ENCODE measurements at places on chromosomes 11 and 22.
A peak's percentile ranks its signal among the peaks of the same experiment; 100 is the strongest.

GRCh38 chr22:47194476-47195155 is 432.2 kb downstream of the TBC1D22A start:
- DNase-seq = no peak

DNA sequence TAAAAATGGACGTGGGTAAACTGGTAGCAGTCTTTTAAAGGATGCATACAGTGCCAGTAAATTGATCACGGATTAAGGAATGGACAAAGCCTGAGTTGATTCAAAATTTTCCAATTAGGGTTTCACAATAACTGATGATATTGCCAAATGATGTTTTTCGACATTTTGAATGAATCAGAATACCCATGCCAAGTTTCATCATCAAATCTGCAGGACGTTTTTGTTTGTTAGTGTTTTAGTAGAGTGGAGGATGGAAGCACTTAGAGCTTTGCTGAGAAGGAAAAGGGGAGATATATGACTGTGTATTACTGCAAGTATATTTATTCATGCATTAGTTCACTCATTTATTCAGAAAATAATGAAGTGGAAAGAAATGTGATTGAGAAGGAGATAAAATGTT is 78.3 kb downstream of the SLC17A6 start:
- no peak for DNase-seq

- DNase-seq = no peak
These were observed 139.0 kb downstream of the TRPC6 start for GRCh38 chr11:101444851-101445250.

- no peak for DNase-seq
These were observed 1032.0 kb downstream of the BRD1 start for GRCh38 chr22:48795664-48796063.

GRCh38 chr11:12235947-12236743 is 125.8 kb downstream of the MICAL2 start:
- no peak for DNase-seq

DNA sequence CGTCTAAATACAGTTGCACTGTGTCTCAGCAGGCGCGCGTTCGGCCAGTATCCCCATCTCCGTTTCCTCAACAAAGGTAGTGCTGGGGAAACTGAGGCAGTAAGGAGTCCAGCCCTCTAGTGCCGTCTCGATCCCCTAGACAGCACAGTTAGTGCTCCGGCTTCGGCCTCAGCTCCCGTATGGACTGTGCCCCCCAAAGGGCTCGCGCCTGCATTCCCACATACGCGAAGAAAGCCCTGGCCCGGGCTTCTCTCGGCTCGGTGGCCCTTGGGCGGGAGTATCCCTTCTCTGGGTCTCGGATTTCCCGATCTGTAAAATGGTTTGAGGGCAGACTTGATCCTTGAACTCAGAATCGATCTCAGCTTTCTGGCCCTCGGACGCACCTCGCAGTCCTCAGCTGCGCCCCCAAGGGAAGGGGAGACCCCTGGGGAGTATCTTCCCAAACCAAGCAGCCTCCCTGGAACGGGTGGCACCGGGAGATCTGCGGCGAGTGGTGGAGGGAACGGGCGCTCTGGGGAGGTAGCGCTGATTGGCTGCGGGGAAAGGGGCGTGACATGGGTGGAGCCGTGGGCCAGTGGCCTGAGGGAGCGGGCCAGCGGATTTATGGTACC is 759 bp upstream of the PEX16 start:
- DNase-seq = peak; percentile 52

DNA sequence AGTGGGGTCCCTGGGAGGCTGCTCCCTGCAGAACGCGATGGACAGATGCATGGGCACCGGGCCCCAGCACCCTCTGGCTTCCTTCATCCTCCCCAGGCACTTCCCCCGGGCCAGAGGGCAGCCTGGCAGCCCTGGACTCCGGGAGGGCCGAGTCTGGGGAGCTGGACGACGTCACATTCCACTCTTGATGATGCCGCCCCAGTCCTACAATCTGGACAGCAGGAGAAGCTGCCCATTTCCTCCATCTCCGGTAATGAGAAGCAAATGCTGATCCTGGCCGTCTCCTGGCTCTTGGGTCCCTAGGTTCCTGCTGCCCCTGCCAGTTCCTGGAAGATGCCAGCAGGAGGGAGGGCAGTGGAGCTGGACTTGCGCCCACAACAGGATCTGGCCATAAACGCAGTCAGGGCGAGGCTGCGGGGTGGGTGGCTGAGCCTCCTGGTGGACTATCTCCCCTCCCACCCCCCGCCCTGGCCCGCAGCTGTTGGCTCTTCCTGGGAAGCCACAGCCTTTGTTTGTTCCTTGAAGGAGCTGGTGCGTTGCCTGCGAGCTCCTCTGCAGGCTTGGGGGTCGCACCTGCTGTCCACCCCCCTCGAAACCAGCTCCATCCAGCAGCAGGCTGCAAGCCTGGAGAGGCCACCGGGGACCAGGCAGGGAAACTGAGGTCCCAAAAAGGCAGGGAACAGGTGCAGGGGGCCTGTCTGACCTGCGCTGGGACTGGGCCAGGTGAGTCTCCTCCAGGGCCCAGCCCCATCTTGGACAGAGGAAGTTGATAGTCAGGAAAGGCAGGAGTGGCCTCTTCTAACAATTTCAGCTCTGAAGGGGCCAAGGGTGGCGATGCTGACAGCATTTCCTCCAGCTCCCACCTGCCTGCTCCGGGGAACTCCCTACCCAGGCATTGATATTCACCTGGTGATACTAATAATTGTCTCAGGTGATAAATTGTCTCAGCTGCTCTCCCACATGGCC is 17.9 kb upstream of the MUC6 start:
- no peak for DNase-seq

DNA sequence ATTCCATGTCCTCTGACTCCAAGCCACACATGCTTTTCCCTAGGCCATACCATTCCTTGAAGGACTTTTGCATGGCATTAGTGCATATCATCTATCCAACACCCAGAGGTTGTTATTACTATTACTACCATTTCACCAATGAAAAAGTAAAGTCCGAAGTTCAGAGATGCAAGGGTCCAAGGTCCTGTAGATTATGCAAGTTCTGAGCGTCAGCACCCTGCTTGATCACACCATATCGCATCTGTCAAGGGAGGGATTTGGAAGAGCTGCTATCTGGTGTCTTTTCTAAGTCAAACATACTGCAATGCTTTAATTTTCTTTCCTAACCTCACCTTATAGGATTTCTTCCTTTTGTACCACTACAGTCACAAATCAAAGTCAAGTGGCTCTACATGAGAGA is 214.7 kb upstream of the CADM1 start:
- DNase-seq = no peak

DNA sequence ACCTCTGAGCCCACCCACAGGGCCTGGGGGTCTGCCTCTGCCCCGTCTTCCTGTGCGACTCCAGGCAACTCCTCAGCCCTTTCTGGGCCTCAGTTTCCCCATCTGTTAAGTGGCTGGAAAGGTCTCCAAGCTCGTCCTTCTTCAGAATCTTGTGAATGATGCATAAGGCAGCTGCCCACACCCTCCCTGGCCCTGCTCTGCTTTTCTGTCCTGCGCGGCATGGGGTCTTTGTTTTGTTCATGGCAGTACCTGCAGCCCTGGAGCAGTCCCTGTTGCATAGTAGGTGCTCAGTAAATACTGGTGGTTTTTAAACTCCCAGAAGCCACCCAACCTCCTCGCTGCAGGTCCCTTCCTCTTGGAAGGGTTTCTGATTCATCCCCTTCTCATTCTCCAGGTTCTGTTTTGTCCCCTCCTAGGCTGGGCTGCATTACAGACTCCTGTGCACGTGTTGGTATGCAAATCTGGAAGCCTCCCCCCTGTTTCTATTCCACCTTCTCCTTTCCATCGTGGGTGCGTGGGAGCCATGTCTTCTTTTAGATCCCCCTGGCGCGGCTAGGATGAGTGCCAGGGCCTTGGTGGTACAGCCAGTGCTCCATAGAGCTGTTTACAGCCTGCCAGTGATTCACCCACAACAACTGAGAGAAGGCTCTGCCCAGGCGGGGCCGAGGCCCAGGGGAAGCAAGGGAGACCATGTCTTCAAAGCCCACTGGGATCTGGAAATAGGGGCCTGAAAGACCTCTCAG is 19.3 kb upstream of the SYT7 start:
- no peak for DNase-seq

GRCh38 chr11:72271980-72272379 is 28.0 kb upstream of the PHOX2A start:
- no peak for DNase-seq

GRCh38 chr11:10386861-10387205 is 68.2 kb upstream of the AMPD3 start:
- no peak for DNase-seq

GRCh38 chr11:538431-539051 is 1.2 kb downstream of the LRRC56 start:
- DNase-seq = no peak

DNA sequence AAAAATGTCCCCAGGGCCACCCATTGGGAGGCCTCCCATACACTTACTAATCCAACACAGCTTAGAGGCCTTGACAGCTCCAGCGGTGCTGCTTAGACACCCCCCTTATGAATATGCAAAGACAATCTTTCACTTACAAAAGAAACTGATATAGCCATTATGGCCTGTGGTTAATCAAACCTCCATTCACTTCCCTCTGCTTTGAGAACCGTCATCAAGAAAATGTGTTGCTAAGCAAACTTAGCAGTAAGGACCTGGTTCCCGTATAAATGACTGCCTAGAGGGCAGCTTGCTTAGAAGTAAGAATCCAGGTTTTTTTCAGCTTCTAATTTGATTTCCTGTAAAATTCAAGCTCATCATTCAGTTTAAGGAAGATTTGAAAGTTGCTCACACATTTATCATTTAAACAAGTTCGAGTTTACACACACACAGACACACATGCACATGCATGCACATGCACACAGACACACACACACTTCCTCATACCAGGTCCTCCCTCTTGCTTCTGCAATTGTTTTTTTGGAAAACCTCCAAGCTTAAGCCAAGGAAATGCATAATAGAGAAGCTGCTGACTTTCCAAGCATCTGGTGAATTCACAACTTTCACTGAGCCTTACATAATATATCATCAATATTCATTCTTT is 137.7 kb upstream of the BLID start:
- no peak for DNase-seq

DNA sequence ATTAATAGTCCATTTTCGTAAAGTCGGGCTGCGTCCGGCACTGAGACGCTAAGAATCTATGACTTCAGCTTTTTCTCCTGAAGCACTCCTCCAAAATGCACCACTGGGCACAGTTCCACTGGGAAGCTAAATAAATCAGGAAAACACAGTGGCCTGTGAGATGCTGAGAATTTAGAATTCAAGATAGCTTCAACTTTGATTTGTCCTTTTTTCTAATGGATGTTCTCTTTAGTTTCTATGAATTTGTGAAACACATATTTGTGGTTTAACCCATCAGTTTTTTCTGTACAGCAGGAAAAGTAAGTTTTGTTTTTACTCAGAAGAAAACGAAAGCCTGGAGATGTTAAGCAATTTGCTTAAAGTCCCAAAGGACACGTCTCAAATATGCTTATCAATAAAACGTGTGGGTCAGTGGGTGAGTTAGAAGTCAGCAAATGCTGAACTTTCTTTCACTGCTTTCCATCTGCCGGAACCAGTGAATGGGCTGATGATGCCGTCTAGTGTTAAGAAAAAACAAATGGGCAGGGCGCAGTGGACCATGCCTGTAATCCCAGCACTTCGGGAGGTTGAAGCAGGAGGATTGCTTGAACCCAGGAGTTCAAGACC is 40.7 kb upstream of the CLMP start:
- no peak for DNase-seq

DNA sequence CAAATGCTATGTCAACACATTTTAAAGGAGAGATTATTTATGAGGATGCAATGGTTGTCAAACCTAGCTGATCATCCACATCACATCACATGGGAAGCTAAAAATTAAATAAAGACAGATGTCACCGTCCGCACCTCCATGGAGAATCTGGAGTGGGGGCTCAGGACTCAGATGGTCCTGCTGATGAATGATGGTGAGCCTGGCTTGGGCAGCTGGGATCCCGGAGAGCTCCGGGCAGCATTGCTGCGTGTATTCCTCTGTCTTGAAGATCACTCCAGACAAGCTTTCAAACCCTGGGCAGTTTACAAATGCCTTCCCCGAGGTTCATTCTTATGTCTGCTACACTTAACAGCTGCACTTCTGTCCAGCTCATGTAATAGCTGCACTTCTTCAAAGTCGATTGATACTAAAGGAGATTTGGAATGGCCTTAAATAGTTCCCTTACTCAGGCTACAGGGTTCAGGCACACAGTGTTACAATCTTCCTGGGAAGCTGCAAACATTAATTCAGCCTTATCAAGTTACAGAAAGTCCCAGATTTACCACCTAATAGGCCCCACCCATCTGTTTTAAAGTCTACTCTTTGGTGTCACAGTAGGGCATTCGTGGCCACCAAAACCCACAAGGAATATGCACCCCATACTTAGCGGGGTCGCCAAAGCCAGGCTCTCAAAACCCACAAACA is 34.7 kb upstream of the CSNK2A3 start:
- DNase-seq = no peak

DNA sequence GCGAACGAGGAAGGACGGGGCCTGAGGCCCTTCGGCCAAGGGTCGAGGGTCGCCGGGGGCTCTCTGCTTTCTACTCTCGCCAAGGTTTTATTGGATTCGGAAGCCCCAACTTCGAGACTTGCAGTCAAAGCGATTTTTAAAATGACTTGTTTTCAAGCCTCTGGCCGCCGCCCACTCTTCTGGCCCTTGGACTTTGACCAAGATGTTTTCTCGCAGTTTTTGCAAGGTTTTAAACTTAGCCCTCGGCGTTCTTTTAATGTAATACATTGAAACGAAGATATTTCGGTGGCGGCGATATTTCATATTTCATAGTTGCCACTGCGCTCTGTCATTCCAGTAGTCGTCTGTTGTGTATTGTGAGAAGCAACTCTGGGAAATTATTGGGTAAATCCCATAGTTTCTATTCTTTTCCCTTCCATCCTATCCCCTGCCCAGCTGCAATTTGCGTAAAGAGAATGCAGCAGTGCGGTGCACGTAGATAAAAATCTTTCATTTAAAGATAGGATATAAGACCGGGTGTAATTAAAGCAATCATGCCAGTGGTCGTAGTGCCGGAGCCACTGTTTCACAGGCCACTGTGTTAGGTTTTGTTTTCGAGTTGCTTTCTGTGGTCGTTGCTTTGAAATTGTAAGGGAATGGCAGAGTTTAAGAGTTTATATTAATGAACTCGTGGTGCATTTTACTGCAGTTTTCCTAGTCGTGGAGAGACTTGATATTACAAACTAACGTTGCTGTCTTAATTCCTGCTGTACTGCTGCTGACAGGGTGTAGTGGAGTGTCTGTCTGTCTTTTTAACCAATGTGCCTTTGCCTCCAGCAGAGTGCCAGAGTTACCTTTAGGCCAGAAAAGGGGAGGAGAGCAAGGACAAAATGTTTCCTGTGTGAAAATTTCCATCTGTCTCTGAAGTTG is 702 bp downstream of the BIRC2 start:
- DNase-seq = no peak
